CD4-positive, alpha-beta T cell treated with Interleukin-6 at 100 ng/mL for 8 hours (primary cell): ENCODE measurements at places on chromosomes 16 and 17.

DNA sequence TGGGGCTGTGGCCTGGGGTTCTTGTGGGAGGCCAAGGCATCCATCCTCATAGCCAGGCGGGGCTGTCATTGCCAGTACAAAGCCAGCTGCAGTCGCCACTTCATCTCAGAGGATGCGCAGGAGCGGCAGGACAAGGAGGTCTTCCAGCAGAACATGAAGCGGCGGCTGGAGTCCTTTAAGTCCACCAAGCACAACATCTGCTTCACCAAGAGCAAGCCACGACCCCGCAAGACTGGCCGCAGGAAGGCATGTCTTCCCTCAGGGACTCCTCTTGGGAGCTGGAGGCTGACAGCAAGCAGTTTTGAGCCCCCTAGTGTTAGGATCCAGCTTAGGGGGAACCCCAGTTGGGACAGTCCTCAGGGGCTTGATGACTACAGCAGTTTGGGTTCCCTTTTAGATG is 15.1 kb upstream of the PLEKHG4 start:
- no peak for DNase-seq

DNA sequence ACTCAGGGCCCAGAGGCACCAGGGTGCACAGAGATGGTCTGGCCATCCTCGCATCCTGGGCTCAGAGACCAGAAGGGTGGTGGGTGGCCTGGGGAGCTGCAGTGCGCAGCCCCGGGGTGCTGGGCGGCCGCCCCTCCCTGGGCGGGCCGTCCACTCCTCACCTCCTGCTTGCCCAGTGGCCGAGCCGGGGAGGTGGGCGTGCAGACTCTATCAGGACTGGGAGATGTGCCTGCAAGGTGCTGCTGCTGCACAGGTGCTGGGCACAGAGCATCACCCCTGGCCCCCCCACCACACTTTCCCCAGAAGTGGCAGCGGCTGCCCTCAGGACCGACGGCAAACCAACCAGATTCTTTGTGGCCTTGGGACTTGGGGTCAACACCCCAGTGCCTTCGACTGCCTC is at the start of gene SCN4A:
Gene SCN4A (minus strand): TSS at position 123 of the 400 bp plus-strand sequence. CDS start 77 bp downstream, at position 46.
- no peak for DNase-seq

- no peak for DNase-seq
Measured at GRCh38 chr17:27315322-27315721, 21.4 kb downstream of the WSB1 start.

- no peak for DNase-seq
Measured at GRCh38 chr17:17228521-17229279, 8.3 kb downstream of the FLCN start.

DNA sequence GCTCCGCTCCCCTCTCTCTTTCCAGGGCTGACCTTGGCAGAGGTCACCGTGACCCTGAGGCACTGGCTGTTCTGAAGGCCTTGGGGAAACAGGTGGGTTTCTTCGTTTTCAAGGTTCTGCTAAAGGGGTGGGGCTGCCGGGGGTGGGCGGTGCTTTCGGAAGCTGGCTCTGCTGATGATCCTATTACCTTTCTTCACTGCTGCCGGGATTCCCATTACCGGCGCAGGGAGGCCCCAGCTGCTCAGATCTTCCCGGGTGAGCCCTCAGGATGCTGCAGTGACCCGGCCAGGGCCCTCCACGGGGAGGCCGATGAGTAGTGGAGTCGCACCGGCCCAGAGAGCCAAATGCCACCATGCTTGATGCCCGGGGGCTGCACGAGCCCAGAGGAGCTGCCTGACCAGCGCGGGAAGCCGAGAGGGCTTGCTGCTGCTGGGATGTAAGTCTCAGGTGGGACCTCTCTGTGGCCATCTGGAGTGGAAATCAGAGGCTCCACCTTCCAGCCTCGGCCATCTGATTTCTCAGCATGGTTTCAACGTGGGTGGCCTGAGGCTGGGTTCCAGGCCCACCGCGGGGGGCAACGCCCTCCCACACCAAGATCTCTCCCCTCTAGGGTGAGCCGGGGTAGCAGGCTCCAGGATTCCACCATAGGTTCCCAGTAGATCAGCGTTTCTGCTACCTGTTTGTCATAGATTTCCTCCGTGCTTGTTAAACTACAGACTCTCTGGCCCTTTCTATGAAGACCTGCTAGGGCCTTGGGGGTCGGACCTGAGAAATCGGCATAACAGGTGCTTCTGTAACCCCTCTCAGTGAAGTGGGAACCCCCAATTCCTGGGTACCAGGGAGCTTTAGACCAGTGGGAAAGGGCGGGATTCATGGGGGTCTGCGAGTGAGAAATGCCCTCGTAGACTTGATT is 21.6 kb upstream of the ADCY7 start:
- no peak for DNase-seq

GRCh38 chr17:82077617-82078358 is 12.2 kb upstream of the DUS1L start:
- DNase-seq: no peak

- no peak for DNase-seq
Measured at GRCh38 chr17:43814714-43815113, 18.2 kb downstream of the MPP3 start.

DNA sequence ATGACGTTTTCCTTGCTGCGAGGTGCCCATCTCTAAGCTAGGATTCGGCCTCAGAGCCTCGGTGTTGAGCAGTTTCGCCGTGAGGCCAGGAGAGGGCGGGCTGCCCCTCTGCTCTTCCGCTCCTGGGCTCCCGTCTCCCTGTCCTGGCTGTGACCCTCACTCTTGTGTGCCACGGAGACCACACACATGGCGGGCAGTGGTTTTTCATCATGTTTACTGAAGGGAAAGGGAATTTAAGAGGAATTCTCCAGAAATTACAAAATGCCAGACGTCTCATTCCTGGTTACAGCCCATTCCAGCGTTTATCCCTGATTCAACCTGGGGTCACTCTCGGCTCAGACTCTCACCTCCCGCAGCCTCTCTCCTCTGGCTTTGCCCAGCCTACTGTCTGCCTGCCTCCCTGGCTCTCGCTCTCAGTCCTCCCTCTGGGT is 96.8 kb upstream of the ELAC2 start:
- DNase-seq: no peak

- DNase-seq: no peak
Measured at GRCh38 chr16:69532641-69533455, 32.9 kb upstream of the NFAT5 start.

DNA sequence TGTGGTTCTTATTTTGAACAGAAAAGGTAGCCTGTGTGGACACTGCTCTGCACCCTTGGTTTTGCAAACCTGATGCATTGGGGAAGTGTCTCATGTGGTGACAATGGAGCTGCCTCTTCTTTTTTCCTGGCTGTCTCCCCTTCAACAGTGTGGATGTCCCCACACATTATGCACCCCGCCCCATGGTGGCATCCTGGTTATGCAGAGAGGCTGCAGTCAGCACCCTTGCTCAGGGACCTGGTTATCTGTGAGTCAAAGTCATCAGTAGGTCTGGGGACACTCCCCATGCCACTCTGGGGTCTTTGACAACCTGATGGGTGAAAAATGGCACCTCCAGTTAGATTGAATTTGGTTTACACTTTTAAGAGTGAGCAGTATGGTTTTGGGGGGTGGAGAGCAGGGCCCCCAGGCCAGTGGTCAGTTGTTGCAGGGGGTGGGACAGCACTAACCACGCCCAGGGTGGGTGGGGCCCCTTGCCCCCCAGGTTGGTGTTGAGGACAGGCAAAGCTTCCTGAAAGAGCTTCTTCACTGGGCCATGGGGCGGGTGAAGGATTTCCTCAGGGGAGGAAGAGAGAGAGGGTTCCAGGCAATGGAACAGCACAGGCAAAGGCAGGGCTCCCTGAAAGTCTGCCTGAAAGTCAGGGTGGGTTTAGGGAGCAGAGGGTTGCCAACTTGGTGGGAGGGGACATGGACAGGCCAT is 24.6 kb upstream of the KCNJ12 start:
- DNase-seq: no peak

- no peak for DNase-seq
Measured at GRCh38 chr16:48393485-48394354, 8.5 kb upstream of the SIAH1 start.

GRCh38 chr17:45841883-45842525 is 2.7 kb upstream of the SPPL2C start:
- no peak for DNase-seq

DNA sequence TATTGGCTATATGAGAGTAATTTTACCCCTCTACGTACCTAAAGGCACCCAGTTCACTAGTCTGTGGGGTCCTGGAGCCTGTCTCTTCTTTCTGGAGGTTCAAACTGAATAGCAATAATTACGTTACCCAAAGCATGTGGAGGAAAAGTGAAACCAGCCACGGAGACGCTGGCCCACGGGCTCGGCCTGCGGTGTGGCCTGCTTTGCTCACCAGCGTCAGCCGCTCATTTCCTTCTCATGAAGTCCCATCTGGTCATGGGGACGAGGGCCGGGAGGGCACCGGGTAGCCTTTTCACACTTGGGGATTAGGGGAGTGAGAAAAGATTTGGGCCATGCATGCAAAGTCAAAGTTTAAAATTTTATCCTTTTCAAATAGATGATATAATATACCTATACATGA is 26.9 kb downstream of the ELAC2 start:
- no peak for DNase-seq

DNA sequence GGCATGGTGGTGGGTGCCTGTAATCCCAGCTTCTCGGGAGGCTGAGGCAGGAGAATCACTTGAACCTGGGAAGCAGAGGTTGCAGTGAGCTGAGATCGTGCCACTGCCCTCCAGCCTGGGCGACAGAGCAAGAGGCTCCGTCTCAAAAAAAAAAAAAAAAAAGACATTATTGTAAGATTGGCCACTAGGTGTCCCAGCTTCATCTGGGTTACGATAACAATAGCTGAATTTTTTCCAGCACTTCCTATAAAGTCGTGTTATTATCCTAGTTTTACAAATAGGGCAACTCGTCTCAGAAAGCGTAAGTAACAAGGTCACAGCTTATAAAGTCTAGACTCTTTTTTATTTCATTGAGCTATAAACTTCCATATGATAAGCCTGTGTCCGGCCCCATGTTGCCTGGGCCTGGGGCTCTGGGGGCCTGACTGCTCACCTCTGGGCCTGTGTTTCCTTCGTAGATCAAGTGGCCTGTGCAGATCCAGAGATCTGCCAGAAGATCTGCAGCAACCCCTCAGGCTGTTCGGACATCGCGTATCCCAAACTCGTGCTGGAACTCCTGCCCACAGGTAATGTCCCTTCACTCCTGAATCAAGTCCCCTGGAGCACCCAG is 60.5 kb downstream of the SLC5A11 start:
- DNase-seq: no peak

DNA sequence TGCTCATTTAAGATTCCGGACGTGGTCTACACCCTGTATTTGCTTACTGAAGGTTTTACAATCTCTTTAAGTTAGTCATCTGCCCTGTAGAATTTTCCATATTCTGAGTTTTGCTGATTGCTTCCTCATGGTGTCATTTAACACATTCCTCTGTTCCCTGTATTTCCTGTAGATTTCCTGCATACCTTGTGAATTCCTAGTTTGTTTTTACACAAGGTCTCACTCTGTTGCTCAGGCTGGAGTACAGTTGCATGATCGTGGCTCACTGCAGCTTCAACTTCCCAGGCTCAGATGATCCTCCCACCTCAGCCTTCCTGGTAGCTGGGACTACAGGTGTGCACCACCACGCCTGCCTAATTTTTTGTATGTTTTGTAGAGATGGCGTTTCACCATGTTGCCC is 66.8 kb downstream of the CMIP start:
- no peak for DNase-seq

- no peak for DNase-seq
Measured at GRCh38 chr17:29326023-29326813, 32.3 kb upstream of the NUFIP2 start.

DNA sequence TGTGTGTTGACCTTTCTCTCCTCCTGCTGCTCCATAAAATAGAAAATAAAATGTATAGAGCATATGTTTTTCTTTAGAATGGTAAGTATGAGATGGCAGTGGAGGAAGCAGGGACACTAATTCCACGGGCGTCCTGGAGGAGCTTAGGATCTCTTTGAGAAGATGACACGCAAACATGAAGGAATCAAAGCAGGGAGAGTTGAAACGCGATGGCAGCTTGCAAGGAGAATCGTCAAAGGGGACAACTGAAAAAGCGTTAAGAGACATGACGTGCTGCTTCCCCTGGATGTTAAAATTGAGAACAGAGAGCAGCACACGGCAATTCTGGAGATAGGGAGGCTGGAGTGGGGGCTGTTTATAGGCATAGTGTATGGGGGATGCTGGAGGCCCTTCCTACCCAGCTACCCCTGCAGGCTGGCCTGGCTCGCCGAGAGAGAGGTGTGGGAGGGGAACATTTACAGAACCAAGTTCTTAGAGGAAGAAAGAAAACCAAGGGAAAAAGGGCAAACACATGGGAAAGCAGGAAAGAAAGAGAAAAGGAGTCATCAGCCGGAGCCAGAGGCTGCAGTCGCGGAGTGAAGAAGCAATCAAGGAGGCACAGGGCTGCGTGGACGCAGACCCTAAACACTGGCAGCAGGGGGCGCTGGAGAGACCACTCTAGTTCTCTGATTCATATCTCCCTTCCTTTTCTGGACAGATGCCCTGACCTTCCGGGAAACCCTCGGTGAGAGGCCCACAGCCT is 55.8 kb downstream of the MYH13 start:
- peak; percentile 11 for DNase-seq

GRCh38 chr16:57032931-57033330 is 43.6 kb downstream of the NLRC5 start:
- DNase-seq: no peak

DNA sequence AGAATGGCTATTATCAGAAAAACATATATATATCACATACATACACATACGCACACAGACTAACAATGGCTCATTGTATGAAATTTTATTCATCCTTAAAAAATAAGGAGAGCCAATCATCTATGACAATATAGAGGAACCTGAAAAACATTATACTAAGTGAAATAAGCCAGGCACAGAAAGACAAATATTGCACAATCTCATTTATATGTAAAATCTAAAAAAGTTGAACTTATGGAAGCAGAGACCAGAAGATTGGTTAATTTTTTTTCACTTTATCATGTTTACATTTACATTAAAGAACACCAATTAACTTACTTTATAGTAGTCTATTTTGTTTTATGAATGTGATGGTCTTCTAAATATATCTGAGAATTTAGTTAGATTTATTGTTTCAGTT is 198.7 kb downstream of the KIF2B start:
- DNase-seq: no peak

GRCh38 chr17:42852351-42852750 is 1.4 kb downstream of the AOC3 start:
- no peak for DNase-seq

DNA sequence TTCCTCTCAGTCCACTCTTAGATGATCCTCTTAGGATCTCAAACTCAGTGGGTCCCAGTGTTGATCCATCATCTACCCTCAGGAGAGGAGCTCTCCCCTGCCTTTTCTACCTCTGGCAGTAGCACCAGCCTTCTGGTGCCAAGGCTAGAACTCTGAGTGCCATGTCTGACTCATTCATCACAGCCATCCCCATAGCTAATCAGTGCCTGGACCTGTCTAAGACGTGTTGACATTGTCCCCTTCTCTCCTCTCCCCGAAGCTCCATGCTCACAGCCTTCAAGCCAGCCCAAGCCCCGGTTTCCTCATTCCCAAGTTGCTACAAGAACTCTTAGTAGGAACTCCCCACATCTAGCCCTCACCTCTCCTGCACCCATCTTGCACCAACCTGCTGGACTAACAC is 73.5 kb upstream of the GRIN2A start:
- DNase-seq: no peak

- no peak for DNase-seq
Measured at GRCh38 chr17:48143629-48144028, 36.1 kb downstream of the SNX11 start.
